ENCODE measurements at places on chromosomes 1 and 21. TPM values are rescaled to one million over a fixed set of nuclear protein-coding genes. Genes with fewer than 3 reads are reported as not detected.

DNA sequence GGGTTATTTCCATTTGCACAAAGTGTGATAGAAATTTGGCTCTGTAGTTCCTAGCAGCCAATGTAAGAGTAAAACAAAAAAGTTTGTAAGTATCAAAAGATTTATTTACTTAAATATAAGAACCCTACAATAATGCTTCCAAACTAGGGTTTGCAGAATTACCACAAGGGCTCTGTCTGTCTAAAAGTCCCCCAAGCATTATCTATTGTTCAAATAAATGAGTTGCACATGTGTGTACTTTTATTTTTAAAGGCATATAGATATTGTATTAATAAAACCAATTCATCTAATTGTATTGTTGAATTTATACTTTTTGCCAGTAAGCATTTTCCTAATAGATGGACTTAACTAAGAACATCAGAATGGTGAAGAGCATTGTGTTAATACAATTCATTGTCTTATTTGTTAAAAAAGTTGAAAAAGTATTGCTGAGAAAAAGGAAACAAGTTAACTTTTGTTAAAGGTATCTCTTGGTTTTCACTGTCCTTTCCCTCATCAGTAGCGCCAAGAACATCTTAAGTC is 863 bp upstream of the PTPRC start:
- H3K4me1 ChIP-seq: peaks cover 45% of the 10 kb centered on the region
- peak overlapping the region; percentile 97 for H3K27ac ChIP-seq
- H3K4me3 ChIP-seq: peak overlapping the region; percentile 86

- no peak for DNase-seq
- H3K36me3 ChIP-seq: no peaks in the 10 kb centered on the region
- no peak overlapping the region for H3K27ac ChIP-seq
- H3K4me3 ChIP-seq: no peak overlapping the region
Measured at GRCh38 chr1:174032671-174033222, 10.6 kb upstream of the RC3H1 start.

- H3K27me3 ChIP-seq: peaks cover 3% of the 10 kb centered on the region
- no peak overlapping the region for H3K27ac ChIP-seq
- DNase-seq: no peak
Measured at GRCh38 chr1:85495556-85495955, 30.6 kb upstream of the DDAH1 start.

DNA sequence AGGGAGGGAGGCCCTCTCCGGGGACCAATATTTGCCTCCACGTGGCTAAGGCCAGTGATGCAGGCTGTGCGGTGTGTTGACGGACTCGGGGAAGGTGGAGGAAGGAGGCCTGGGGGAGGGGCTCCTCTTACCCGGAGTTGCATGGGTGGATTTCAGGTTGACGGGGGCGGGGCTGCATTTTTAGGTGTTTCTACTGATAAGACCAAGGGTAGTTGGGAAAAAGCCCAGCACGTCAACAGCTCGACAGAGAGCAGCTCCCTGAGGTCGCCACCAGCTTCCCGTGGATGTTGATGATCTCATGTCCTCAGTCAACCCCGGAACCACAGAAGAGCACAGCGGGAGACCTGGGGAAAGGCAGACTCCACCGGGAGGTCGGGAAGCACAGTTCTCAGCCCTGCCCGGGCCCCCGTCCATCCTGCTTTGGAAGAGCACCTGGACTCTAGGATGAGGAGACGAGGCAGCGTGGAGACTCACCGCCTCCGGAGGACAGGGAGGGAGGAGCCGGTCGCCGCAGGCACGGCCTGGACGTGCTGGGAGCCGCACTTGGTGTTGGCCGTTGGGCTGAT is 32.9 kb upstream of the COL6A1 start:
- H3K27me3 ChIP-seq: peaks cover 5% of the 10 kb centered on the region
- no peaks in the 10 kb centered on the region for H3K36me3 ChIP-seq
- no peak overlapping the region for H3K4me3 ChIP-seq
- H3K27ac ChIP-seq: no peak overlapping the region
- H3K4me1 ChIP-seq: no peaks in the 10 kb centered on the region

GRCh38 chr21:45263534-45263933 is 24.2 kb downstream of the POFUT2 start:
- H3K4me1 ChIP-seq: peaks cover 20% of the 10 kb centered on the region
- no peaks in the 10 kb centered on the region for H3K27me3 ChIP-seq
- H3K27ac ChIP-seq: no peak overlapping the region
- H3K4me3 ChIP-seq: no peak overlapping the region

DNA sequence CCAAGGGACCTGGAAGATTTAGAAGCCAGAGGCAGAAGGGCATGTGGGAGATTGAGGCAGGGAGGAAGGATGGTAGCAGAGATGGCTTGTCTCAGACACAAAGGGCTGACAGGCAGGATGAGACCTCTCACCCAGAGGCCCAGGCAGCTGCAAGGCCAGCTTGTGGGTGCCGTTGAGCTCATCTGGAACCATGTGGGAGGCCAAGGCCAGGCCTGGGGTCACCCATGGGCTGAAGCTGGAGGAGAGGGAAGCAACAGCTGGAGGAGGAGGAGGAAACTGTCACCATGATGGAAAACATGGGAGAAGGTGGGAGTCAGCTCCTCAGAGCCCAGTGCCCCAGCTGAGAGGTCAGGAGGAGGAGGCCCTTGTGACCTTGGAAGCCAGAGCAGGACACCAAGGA is 6.4 kb downstream of the CRABP2 start:
- peaks cover 26% of the 10 kb centered on the region for H3K27me3 ChIP-seq
- H3K36me3 ChIP-seq: no peaks in the 10 kb centered on the region

- DNase-seq: no peak
- H3K4me1 ChIP-seq: no peaks in the 10 kb centered on the region
- H3K27ac ChIP-seq: no peak overlapping the region
- H3K36me3 ChIP-seq: peaks cover 59% of the 10 kb centered on the region
- H3K4me3 ChIP-seq: no peak overlapping the region
- no peaks in the 10 kb centered on the region for H3K27me3 ChIP-seq
Measured at GRCh38 chr1:212072047-212072446, 36.5 kb downstream of the DTL start.

DNA sequence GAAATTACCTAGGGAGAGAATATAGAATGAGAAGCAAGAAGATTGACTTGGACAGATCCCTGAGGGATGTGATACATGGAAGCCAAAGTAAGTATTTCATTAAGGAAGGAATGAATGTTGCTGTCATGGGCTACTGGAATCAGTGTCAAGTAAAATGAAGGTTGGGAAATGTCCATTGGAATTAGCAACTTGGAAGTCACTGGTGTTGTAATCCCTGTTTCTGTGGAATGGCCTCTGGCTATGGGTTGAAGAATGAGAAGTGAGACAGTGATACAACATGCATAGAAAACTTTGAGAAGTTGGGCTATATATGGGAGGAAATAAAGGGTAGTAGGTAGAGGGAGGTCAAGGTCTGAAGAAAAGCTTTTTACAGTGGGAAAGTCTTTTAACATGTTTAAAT is 54.7 kb downstream of the CCDC18 start:
- peaks cover 56% of the 10 kb centered on the region for H3K36me3 ChIP-seq
- no peaks in the 10 kb centered on the region for H3K4me1 ChIP-seq
- H3K4me3 ChIP-seq: no peak overlapping the region
- no peak overlapping the region for H3K27ac ChIP-seq
- no peak for DNase-seq

DNA sequence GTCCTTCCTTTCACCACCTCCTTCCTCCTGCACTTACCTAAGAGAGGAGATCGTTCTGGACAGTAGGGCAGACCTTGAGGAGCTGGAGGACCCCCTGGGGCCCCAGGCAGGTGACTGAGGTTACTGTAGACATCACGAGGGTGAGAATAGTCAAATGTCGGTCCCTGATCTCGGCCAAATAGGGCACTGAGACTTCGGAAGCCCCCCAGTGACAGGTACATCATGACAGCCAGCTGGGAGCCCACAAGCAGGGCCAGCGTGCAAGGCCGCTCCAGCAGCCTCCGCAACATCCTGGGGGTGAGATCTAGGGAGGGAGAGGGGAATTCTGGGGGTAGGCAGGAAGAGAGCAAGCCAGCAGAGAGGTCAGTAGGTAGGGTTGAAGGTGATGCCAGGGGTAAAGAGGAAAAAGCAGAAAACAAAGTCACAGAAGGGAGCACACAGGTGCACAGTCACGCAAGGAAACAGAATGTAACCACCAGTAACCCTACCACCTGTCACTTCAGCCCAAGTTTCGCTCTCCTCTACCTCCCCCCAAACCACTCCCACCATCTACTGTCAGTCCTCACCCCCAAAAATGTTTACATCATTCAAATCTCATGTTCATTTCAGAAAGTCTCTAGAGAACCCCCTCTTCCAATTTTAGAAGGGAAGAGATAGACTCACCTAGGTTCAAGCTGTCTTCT is 1.4 kb downstream of the B4GALT3 start:
- H3K27ac ChIP-seq: peak overlapping the region; percentile 99
- peaks cover 31% of the 10 kb centered on the region for H3K36me3 ChIP-seq
- H3K27me3 ChIP-seq: no peaks in the 10 kb centered on the region
- peak overlapping the region; percentile 97 for H3K4me3 ChIP-seq

GRCh38 chr1:10217748-10218441 is 7.5 kb downstream of the KIF1B start:
- H3K27me3 ChIP-seq: no peaks in the 10 kb centered on the region
- H3K4me1 ChIP-seq: peaks cover 29% of the 10 kb centered on the region
- no peak for DNase-seq
- peak overlapping the region; percentile 33 for H3K27ac ChIP-seq
- H3K36me3 ChIP-seq: peaks cover 1% of the 10 kb centered on the region

DNA sequence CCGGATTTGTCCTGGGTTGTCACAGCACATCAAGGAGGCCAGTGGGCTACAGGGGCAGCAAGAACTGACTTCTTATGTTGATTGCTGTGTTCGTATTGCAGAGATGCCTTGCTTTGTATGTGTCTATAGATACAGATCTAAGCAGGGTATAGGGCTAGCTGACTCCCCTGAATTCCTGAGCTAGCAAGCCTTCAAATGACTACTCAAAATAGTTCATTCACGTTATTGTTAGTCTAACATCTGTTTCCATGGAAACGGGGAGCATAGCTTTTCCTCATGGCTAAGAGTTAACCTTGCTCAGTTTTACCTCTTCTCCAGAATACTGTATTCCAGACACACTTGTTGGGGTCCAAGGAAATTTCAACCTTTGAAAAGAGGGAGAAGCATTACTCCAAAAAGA is 24.1 kb downstream of the TRIM45 start:
- H3K4me1 ChIP-seq: peaks cover 22% of the 10 kb centered on the region
- no peak overlapping the region for H3K4me3 ChIP-seq
- H3K36me3 ChIP-seq: peaks cover 78% of the 10 kb centered on the region
- no peaks in the 10 kb centered on the region for H3K27me3 ChIP-seq
- no peak for DNase-seq

DNA sequence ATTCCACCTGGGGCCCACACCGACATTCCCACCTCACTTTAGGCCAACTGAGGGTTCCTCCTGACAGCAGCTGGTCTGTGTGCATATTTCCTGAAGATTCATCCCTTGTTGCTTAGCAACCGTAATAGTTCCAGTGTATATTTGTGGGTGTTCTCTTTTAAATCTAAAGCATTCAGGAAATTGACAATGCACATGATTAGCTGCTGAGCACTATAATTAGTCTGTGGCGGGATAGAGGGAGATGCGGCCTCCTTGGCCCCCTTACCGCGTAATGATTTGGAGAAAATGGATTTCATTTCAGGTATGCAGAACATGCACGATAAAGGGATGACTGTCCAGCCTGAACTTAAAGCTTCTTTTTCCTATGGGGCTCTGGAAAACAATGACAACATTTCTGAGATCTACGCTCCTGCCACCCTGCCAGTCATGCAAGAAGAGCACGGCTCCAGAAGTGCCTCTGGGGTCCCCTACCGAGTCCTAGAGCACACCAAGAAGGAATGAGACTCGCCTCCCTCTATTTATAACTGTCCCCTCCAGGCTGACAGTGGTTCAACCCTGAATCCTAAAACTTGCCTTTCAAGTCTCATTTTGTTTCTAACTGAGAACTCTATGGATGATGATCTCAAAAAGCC is 33.8 kb upstream of the RCAN3 start:
- no peaks in the 10 kb centered on the region for H3K27me3 ChIP-seq
- H3K27ac ChIP-seq: no peak overlapping the region

- H3K27ac ChIP-seq: no peak overlapping the region
- no peak overlapping the region for H3K4me3 ChIP-seq
- DNase-seq: no peak
- H3K4me1 ChIP-seq: peaks cover 8% of the 10 kb centered on the region
- H3K27me3 ChIP-seq: no peaks in the 10 kb centered on the region
- H3K36me3 ChIP-seq: no peaks in the 10 kb centered on the region
Measured at GRCh38 chr1:180923887-180924286, 11.2 kb downstream of the KIAA1614 start.

DNA sequence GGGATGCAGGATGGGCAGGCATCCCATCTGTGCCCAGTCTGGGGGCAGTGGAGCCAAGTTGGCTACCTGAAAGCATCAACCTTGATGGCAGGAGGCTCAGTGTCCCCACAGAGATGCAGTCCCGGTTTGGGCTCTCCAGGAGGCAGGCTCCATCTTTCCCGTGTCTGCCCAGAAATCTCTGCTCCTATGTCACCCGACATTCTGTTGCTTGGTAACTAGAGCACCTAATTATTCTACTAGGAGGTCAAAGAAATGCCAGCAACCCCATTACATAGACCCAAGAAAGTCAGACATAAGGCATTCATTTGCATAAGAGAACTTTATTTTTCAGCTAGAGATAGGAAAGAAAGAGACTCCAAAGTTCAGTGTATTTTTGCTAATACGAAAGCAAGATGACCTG is 100.3 kb upstream of the BACE2 start:
- peaks cover 34% of the 10 kb centered on the region for H3K27me3 ChIP-seq
- H3K36me3 ChIP-seq: no peaks in the 10 kb centered on the region
- peaks cover 8% of the 10 kb centered on the region for H3K4me1 ChIP-seq
- no peak for DNase-seq

- no peak overlapping the region for H3K4me3 ChIP-seq
- no peak overlapping the region for H3K27ac ChIP-seq
- H3K4me1 ChIP-seq: no peaks in the 10 kb centered on the region
- H3K27me3 ChIP-seq: no peaks in the 10 kb centered on the region
- H3K36me3 ChIP-seq: no peaks in the 10 kb centered on the region
- DNase-seq: no peak
Measured at GRCh38 chr1:225768662-225769426, 8.8 kb upstream of the SRP9 start.

DNA sequence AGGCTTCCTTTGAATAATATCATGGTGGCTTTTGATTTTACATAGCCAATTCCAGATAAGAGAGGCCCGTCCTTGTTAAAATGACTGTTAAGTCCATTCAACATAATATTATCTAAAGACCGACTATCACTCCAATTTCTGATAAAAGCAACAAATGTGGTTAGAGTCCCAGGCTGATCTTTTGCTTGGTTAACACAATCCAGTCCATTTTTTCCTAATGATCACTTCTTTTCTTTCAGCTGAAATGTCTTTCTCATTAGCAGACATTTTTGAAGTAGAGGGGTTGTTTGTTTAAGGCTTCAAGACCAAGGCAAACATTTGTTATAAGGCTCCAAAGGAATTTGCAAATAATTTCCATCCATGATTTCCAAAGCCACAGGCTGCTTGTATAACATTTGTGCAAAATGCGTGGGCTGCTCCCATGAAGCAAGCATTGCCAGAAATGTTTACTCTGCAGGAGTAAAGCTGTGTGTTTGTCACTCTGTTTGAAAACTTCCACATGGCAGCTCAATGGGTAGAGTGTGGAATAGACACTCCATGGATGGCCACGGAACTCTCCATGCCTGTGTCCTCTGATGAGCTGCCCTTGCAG is 111.5 kb downstream of the PSMG1 start:
- H3K4me3 ChIP-seq: no peak overlapping the region
- no peak overlapping the region for H3K27ac ChIP-seq
- no peaks in the 10 kb centered on the region for H3K36me3 ChIP-seq
- H3K4me1 ChIP-seq: no peaks in the 10 kb centered on the region
- no peak for DNase-seq

SPRR2B gene
- not detected for total RNA-seq

SPATA45 gene
- not detected for total RNA-seq

FAM20B gene
- total RNA-seq: 34.7 TPM

MR1 gene
- total RNA-seq: 16.7 TPM

ADGRL2 gene
- not detected for total RNA-seq

CENPF gene
- 65.4 TPM for total RNA-seq
